Nucleus accumbens (tissue), 56 donors: ENCODE measurements at places on chromosomes 7 and 10.

DNA sequence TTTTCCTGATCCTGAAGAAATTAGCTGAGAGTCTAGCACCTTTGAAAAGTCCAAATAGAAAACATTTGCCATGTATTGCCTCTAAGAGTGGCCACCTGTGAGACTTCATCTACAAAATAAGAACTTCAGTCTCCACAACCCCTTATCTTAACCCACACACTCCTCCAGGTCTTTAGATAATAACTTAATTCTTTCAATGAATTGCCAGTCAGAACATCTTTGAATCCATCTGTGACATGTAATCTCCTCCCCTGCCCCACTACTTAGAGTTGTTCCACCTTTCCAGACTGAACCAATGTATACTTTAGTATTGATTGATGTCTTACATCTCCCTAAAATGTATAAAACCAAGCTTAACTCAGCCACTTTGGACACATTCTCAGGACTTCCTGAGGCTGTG is 84.4 kb upstream of the FAM171A1 start:
- DNase-seq: no peak

DNA sequence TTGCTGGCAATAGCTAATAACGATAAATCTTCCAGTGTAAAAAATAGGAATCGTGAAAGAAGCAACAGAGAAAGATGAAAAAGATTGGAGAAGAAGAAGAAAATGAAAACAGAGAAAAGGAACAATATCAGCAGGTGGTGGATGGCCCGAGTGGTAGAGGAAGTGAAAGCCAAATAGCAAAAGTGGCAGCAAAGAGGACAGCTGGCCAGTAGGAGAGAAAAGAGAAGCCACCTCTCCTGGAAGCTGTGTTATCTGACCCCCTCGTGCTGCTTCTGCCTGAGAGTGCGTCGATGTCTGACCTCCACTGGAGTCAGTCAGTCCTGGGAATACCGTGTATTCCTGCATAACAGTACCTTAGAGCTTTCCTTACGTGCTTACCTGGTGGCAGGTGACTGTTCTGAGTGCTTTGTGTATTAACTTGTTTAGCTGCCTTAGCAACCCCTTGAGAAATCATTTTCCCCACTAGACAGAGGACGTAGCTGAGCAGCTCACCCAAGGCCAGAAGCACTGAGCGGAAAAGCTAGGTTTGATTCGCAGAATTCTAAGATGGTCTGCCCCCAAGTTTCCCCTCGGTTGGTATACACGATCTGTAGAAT is 88.3 kb downstream of the CHN2 start:
- DNase-seq: no peak

DNA sequence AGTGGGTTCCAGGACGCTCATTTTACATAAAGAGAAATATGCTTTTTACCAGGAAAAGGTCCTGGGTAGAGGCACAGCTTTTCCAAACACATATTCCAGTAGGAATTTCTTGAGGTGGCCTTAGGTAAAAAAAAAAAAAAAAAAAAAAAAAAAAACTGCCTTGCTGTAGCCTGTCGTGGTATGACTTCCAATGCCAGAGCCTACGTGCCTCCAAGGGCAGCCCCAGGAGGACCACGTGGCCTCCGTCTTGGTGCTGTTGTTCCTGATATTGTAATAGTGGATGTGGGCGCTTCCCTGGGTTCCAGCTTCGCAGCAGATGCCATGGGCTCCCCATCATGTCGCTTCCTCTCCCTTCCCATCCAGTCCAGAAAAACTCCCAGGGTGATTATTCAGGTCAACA is 49.3 kb downstream of the PRKAG2 start:
- no peak for DNase-seq

- DNase-seq: no peak
These were observed 219.6 kb downstream of the PTEN start for GRCh38 chr10:88082806-88083596.

- no peak for DNase-seq
These were observed 5.7 kb downstream of the ARHGAP22 start for GRCh38 chr10:48598936-48599829.

DNA sequence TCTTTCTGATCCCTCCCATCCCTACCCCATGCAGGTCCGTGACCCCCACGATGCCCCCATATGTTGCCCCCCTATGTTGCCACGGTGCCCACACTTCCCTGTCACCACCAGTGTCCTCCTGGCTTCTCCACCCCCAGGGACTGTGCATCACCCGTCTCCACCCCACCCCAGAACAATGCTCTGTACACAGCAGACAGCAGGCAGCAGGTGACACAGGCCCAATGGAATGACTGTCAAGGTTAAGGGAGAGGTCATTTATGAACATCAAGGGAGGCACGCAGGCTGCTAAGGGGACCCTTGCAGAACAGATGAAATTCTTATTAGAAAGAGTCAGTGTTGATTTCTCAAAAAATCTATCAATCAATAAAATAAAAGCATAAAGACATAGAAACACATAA is 71.5 kb downstream of the PARP12 start:
- DNase-seq: no peak

GRCh38 chr10:73979141-73979808 is 18.6 kb upstream of the VCL start:
- DNase-seq: no peak

GRCh38 chr10:25978771-25979170 is 44.7 kb downstream of the MYO3A start:
- DNase-seq: no peak
